ENCODE measurements at places on chromosomes 5 and 9. TPM values are rescaled to one million over a fixed set of nuclear protein-coding genes. Genes with fewer than 3 reads are reported as not detected.

The PSAT1 gene
- 0.83 TPM for total RNA-seq

The KIF24 gene
- total RNA-seq = 0.56 TPM

The ITGA2 gene
- total RNA-seq = 0.97 TPM

The BHMT gene
- 0.11 TPM for total RNA-seq

The BSPRY gene
- total RNA-seq = 0.24 TPM

The PCDHB8 gene
- total RNA-seq = 2.1 TPM

GRCh38 chr5:171588790-171589189 lies 169.3 kb downstream of the FGF18 start:
- DNase-seq = no peak

GRCh38 chr9:93660352-93661046 lies 84.1 kb downstream of the PHF2 start:
- DNase-seq = peak; percentile 11

- DNase-seq = no peak
Observed at GRCh38 chr9:3708751-3709150, 182.9 kb upstream of the RFX3 start.

DNA sequence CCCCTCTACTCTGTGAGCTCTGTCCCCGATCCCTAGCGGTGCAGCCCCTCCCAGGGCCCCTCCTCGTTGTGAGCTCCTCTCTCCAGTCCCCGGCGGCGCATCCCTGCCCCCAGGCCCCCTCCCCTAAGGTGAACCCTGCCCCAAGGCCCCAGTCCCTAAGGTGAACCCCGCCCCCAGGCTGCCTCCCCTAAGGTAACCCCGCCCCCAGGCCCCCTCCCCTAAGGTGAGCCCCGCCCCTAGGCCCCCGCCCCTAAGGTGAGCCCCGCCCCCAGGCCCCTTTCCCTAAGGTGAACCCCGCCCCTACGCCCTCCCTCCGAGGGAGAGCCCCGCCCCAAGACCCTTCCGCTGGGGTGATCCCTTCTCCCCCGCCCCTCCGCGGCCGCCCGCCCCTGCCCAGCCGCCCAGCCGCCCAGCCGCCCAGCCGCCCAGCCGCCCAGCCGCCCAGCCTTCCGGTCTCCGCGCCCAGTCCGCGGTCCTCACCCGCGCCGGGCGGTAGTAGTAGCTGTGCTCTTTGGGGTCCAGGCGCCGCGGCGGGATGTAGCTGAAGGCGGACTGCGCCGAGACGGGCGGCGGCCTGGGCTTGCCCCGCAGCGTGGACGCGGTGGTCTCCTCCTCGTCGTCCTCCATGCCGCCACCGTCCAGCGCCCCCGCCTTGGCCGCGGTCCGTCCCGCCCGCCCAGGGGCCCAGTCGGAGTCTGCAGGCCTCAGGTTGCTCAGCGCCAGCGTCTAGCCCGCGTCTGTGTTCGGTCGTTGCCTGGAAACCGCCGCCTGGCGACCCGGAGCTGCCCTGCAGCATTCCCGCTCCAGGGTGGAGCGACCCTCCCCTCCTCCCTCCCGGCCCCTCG lies at the start of gene CFAP90:
Gene CFAP90, minus strand, starts transcription at position 739 of the 845 bp plus-strand sequence. Its CDS starts 112 bp downstream, at position 627.
- DNase-seq = peak; percentile 55

GRCh38 chr5:120538149-120538548 lies 74.0 kb downstream of the PRR16 start:
- no peak for DNase-seq

DNA sequence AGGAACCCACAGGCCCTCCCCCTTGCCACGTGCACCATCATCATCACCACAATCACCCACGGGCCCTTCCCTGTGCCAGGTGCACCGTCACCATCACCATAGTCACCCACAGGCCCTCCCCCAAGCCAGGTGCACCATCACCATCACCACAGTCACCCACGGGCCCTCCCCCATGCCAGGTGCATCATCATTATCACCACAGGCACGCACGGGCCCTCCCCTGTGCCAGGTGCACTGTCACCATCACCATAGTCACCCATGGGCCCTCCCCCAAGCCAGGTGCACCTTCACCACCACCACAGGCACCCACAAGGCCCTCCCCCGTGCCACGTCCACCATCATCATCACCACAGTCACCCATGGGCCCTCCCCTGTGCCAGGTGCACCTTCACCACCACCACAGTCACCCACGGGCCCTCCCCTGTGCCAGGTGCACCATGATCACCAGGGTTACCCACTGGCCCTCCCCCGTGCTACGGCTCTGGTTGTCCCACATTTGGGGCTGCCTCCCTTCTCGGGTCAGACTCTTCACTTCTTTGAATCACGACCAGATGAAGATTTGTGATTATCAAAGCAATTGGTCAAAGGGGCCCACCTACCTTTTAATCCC lies 69.1 kb upstream of the OLFM1 start:
- DNase-seq = no peak

DNA sequence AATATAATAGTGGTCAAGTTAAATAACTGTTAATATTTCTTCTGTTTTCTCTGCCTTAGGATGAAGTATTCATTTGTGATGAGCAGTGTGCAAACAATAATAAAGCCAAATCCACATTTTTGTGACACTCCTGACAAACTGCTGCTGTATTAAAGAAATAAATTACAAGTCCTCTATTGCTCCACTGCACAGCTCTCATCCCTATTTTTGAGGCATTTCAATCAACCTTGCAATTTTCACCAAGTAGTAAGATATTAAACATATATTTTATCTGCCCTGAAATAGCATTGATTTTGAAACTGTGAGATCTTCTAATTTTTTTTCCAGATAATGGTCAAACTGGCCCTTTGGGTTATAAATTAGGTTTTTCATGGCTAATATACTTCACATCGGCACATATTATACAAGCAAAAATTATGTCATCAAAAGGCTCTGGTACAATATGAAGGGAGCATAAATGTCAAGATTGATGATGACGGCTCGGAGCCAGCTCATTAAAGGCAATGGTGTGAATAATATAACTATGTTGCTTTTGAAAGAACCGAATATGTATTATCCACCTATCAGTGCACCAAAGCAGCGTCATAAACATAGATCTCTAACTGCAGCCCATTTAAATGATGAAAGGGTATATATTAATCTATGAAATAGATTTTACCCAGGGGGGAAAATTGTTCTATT lies 764.9 kb downstream of the DNAH5 start:
- no peak for DNase-seq

DNA sequence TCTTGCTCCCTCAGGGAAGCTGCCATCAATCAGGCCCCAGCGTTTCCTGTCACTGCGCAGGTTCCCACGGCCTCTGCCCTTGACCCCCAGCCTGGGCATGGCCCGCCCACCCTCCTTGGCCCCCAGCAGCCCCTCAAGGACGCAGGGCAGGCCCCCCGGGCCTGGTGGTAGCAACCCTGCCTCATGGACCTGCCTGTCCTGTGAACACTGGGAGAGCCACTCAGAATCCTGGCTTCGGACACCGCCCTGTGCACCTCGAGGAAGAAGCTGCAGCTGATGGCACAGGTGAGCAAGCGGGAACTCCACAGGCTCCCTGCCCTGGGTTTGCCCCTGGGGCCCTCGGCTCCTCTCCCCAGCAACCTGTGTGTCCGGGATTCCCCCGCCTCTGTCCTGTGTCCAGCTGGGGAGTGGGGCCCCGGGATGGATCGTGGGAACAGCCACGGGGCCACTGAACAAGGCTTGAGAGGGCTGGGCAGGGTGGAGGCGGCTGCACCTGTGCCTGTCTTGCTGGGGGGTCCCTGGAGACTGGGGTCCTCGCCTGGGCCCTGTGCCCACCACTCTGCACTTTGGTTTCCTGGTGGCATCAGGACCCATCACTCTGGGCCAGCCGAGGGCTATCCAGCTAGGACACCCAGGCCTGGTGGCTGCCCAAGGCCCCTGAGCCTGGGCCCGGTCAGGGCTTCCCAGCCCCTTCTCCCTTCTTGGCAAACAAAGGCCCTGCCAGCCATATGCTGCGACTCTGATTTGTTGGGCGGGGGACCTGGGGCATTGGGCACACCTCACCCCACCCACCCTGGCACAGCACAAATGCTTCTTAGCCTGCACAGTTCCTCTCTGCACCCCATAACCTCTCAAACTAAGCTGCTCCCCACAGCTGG lies 33.5 kb upstream of the EGFL7 start:
- DNase-seq = no peak

- no peak for DNase-seq
Observed at GRCh38 chr9:136196404-136197083, 8.4 kb downstream of the LHX3 start.

GRCh38 chr9:33162721-33163311 lies 4.3 kb downstream of the B4GALT1 start:
- DNase-seq = peak; percentile 62

DNA sequence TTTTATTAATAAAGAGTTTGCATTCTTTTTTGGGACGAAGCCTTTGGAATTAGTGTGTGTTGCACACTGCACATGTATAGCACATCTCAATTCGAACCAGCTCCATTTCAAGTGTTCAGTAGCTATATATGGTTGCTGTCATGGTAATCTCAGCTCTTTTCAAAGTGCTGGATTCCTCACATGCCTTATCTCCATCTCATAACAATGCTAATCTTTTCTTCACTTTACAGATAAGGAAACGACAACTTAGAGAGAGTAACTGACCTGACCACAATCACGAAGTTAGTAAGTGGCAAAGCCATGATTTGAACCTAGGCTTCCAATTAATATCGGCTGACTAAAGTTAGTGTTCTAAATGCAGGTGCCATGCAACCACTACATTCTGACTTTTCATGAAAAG lies 204.8 kb upstream of the RASEF start:
- DNase-seq = no peak

DNA sequence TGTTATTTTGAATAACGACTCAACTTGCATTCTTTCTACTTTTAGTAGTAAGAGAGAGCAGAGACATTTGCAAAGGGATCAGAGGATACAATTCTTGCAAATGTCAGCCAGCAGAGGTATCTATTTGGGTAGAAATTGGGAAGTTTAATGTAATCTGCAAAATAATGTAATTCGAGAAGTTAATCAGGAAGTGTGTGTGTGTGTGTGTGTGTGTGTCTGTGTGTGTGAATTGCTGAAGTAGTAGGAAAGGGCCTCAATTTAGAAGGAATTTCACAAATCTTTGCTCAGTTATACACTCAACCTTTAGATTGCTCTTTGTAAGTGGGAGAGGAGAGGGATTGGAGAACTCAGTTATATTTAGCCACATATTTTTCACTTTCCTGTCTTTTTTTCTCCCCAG lies 11.0 kb upstream of the IFNA1 start:
- no peak for DNase-seq

GRCh38 chr5:108249785-108250426 lies 132.0 kb downstream of the FBXL17 start:
- no peak for DNase-seq

- DNase-seq = no peak
Observed at GRCh38 chr9:98280162-98280561, 24.7 kb upstream of the TBC1D2 start.

DNA sequence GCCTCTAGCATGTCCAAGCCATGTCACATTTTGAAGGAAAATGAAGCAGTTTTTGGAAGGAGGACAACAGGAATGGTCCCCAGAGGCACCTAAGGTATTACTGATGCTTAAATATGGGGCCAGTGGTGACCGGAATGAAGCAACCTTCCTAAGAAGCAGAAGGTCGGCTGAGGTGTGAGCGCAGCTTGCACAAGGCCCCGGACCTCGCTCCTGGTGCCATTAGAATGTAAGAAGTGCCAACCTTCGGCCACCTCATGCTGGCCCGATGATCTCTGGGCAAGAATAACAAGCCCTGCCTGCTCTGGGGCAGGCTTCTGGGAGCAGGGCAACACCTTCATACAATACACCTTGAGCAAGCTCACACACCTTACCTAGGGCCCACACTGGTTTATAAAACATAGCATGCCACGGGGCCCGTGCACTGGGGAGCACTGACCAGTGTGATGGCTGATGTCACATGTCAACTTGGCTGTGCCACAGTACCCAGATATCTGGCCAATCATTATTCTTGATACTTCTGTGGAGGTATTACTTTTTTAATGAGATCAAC lies 21.9 kb downstream of the SEMA4D start:
- peak; percentile 32 for DNase-seq

DNA sequence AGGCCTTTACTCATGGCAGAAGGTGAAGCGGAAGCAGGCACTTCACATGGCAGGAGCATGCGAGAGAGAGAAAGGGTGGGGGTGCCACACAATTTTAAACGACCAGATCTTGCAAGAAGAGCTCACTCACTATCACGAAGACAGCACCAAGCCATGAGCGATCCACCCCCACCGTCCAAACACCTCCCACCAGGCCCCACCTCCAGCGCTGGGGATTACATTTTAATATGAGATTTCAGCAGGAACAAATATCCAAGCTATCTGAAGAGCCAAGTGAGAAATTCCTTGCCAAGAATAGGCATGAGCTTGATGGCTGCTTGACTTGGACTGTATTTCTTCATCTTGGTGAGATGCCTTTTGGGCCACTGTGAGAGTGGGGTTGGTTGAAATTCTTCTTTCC lies 88.0 kb downstream of the PDZD2 start:
- peak; percentile 44 for DNase-seq

DNA sequence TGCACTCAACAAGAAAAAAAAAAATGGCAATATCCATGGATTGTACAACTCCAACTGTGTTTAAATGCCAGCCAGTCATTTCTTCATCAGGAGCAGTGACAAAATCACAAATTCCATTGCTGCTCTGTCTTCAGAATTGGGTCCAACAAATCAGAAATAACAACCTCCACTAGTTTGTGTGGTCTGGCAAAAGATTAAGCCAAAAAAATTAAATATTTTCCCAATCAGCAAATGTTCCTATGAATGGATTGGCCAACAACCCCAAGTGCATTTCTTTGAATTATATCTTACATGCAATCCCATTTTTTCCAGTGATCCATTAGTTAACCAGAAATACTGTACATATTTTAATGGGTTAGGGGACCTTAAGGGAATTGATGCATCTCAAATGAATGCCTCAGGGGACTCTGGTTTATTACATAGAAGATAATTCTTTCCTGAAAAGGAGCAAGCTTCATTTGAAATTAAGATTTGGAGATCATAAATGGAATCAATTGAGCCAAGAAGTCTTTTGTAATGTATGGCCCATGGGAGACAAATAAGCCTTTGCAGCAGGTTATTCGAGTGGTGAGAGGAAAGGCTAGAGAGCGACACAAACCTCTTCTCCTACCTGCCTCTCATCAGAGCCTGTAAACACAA lies 131.8 kb downstream of the TLE1 start:
- no peak for DNase-seq

DNA sequence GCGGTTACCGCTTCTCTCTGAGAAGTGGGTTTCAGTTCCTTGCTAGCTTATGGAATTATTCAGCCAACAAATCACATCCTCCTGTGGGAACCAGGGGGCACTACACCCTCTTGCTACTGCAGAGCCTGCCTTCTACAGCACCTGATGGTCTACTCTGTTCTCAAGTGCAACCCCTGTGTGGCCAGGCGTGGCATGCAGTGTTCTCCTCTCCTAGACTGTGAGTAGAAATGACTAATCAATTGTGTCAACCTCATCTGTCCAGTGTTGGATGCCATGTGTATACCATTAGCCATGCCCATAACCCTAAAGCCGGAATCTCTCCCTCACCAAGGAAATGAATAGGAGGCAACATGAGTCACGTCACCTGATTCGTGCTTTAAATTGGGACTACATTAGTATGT lies 117.2 kb upstream of the LIFR start:
- DNase-seq = no peak
